ENCODE measurements at places on chromosomes 4 and X. TPM values are rescaled to one million over a fixed set of nuclear protein-coding genes. Genes with fewer than 3 reads are reported as not detected.

The FAM184B gene
- not detected for total RNA-seq

The HHIP gene
- not detected for total RNA-seq

The IDUA gene
- 35.0 TPM for total RNA-seq

The SLC25A14 gene
- total RNA-seq = 14.8 TPM

The TMPRSS11A gene
- not detected for total RNA-seq

The TXLNG gene
- 10.4 TPM for total RNA-seq

The MID1 gene
- total RNA-seq = 0.22 TPM

The ZNF732 gene
- total RNA-seq = not detected

The MAML3 gene
- total RNA-seq = 2.0 TPM

The NOX1 gene
- total RNA-seq = not detected

The IL1RAPL1 gene
- total RNA-seq = not detected

The HELT gene
- not detected for total RNA-seq

The RHOXF1 gene
- not detected for total RNA-seq

The CFP gene
- total RNA-seq = 25.9 TPM

The MGAT4D gene
- total RNA-seq = not detected
